ENCODE measurements at places on chromosomes 2 and 18. TPM values are rescaled to one million over a fixed set of nuclear protein-coding genes. Genes with fewer than 3 reads are reported as not detected.

GRCh38 chr2:189146553-189146952 lies 33.0 kb downstream of the COL5A2 start:
- DNase-seq: no peak

DNA sequence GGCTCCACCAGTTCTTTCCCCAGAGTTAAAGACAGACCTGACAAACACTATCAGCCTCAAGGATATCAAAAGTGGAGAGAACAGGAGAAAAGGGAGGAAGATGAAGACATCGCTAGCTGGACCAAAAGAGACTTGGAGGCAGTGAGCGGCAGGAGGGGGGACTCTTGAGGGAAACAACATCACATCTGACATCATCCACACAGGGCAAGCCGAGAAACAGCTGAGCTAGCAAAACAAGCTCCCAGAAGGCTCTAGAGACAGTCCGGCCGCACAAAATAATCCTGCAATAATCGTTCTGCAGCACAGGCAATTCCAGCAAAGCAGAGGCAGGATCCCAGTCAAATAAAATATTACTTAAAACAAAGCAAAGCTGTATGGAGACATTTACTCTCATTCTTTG lies 239.8 kb downstream of the EN1 start:
- DNase-seq: no peak

GKN2 gene
- not detected for total RNA-seq

TFPI gene
- total RNA-seq: 21.2 TPM

SLC8A1 gene
- 4.9 TPM for total RNA-seq

Data from pancreas (tissue), 10 donors.